Large intestine (tissue), 12 donors: ENCODE measurements at places on chromosomes 11 and 22. TPM values are rescaled to one million over a fixed set of nuclear protein-coding genes. Genes with fewer than 3 reads are reported as not detected.

- DNase-seq: peak; percentile 84
These were observed at the start of gene MAJIN for GRCh38 chr11:64971421-64972233. TSS of gene MAJIN (minus strand) at chr11:64972108. CDS start at chr11:64959405, 12,703 bp downstream.

DNA sequence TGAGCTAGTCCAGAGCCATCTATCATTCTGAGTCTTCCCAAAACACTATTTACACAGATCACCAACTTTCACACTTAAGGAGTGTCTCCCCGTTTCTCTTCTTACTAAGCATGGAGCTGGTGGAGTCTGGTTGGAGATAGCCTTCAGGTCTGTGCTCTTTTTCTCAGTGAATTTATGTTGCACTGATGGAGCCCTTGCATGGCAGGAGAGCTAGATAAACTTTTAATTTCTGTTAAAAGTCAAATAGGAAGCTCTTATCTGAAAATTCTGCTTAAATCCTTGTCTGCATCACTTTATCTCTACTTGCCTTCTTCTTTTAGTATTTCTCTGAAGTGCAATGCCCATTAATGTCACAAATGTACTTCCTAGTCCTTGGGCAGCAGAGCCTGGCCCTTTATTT, 63.4 kb downstream of the ST3GAL4 start:
- no peak for DNase-seq

SCGB1D2 gene
- polyA plus RNA-seq: 0.13 TPM

DNA sequence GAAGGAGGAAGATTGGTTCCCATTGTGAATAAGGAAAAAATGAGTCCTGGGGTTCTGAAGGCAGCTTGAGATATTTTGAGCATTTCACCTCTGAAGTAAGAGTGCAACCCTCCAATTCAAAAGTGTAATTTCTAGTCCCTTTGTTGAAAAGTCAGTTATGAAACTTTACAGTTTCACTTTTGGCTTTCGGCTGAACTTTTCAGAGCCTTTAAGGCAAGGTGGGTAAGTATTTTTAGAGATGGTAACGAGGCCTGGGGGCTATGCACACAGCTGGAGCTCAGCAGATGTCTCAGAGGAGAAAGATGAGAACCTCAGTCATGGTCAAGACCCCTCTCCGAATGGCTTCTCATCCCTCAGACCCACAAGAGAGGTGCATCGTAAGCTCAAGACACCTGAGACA, 267.6 kb downstream of the KIRREL3 start:
- DNase-seq: no peak

DNA sequence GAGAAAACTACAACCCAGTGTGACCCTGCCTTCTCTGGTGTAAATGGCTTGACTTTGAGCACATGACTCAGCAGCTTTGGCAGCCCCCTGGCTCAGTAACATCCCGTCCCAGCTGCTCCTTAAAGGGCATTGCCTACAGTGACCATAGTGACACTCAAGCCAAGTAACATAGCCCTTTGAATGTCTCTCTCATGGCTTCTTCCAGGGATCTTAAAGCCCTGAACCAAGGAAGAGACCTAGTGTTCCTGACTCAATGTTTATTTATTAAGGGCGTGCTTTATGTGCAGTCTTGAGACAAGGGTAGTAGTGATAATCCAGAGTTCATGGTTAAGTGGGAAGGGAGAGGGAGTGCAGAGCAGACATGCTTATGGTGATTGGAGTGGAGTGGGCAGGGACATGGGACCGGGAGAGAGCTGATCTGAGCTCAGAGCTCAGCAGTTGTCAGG, 125.7 kb downstream of the PARVA start:
- DNase-seq: peak; percentile 36

DNA sequence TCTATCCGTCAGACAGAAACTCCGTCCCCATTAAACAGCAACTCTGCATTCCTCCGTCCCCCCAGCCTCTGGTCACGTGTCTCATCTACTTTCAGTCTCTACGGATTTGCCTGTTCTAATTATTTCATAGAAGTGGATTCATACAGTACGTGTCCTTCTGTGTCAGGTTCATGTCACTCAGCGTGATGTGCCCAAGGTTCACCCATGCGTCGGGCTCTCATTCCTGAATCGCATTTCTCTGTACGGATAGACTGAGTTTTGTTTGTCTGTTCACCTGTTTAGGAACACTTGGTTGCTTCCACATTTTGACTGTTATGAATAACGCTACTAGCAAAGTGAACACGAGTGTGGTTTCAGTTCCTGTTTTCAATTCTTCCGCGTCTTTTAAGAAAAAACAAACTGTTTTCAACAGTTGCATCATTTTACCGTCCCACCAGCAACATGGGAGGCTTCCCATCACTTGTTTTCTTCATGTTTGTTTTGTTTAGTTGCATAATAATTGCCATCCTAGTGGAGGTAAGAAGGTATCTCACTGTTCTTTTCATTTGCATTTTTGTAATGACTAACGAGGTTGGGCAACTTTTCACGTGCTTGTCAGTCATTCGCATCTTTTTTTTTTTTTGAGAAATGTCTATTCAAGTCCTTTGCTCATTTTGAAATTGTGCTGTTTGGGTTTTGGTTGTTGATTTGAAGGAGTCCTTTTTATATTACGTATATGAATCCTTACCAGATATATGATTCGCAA, 8.9 kb upstream of the NLRP6 start:
- no peak for DNase-seq

TRIM6 gene
- polyA plus RNA-seq: 2.6 TPM

- DNase-seq: no peak
These were observed 143.5 kb downstream of the MSANTD4 start for GRCh38 chr11:105878510-105878909.

TSKU gene
- 26.6 TPM for polyA plus RNA-seq

GRCh38 chr22:20843501-20843900, 15.1 kb downstream of the PI4KA start:
- DNase-seq: peak; percentile 49

GRCh38 chr11:67538823-67539505, 15.7 kb upstream of the CABP2 start:
- no peak for DNase-seq

DNA sequence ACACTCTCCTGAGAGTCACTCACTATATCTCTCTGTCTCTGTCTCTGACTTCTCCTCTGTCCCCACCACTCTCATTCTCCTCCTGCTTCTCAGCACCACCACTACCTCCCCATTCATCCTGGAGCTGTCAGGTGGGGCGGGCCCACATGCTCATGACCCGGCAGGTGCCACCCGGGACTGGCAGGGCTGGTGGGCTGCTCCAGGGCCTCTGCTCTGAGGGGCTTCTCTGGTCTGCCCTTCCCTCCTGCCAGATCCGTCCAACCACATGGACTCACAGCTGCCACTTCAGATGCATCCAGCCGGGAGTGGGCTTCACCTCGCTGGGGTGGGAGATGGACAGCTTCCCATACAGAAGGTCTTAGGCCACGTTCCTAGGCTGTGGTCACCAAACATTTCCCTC, 4.8 kb upstream of the EMID1 start:
- DNase-seq: no peak

UBQLNL gene
- polyA plus RNA-seq: 0.70 TPM

DEFB131B gene
- not detected for polyA plus RNA-seq

GRCh38 chr11:96227244-96227643, 115.8 kb downstream of the MAML2 start:
- no peak for DNase-seq

DNA sequence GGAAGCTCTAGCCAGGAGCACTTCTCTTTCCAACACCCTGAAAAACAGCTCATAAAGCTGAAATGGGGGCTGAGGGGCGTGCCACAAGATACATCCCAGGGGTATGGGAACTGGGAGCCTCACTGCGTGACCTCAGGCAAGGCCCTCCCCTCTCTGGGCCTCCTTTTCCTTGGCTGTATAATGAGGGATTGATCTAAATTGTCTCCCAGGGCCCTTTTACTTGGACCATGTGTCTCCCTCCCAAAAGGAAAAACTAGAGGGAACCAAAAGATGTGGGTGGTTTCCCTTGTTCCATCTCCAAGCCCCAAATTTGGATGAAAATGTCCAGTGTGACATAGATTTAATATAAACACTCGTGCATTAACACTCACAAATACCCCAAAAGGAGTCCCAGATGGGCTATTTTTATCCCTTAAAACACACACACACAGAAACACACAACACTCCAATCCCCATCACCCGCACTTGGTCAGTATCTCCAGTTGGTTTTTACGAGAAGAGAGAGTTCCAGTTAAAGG, 25.9 kb upstream of the SMTN start:
- no peak for DNase-seq

PAX6 gene
- polyA plus RNA-seq: 6.7 TPM

DNA sequence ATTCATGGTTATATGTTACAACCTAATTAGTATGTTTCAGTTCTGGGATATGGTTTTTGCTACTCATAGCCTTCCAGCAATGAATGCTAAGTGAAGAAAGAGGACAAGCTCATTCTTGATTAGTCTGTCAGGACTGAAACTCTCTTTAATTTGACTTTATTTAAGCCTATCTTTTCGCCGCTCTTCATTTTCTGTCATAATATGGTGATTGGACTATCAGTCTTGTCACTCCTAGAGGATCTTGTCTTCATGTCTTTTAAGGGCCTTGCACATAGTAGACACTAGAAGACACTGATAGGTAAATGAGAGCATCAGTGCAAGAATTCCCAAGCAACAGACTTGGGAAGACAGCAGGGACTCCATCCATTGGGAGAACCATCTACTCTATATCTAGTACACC, 18.9 kb upstream of the MTCH2 start:
- DNase-seq: no peak

GRCh38 chr22:41481925-41482318, 13.0 kb downstream of the ACO2 start:
- no peak for DNase-seq

ATP5MG gene
- polyA plus RNA-seq: 285 TPM

OR6A2 gene
- 0.03 TPM for polyA plus RNA-seq

GRCh38 chr11:121755191-121755590, 302.4 kb upstream of the SORL1-AS1 start:
- DNase-seq: no peak

- no peak for DNase-seq
These were observed 401.8 kb upstream of the FAT3 start for GRCh38 chr11:91822805-91823204.

BAIAP2L2 gene
- polyA plus RNA-seq: 119 TPM

DNA sequence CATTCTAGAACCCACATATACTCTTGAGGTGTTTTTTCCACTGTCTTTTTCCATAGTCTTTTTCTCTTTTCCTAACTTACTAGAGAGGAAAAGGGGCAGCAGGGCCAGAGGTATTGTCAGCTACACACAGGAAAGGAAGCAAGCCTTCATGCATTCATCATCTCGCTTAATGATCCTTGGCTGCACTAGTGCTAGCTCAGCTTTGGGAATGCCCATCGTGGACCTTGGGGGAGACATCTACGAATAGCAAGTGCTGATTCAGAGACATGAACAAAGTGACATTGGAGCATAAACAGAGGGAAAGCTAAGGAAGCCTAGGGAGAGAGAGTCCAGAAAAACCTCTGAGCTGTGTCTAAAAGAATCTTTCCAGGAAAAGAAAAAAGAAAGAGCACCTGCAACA, 466.3 kb upstream of the ARHGAP42 start:
- DNase-seq: no peak

DNA sequence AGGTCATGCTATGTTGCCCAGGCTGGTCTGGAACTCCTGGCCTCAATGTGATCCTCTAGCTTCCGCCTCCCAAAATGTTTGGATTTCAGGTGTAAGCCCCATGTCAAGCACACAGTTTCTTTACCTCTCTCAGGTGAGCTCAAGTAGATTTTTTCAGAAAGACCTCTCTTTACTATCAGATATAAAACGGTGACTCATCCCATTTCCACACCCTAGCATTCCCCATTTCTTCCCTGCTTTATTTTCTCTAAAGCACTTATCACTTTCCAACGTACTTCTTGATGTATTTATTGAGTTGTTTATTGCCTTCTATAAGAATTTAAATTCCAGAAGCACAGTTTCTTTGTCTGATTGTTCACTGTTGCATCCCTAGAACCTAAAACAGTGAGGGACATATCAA, 3.7 kb downstream of the TSG101 start:
- no peak for DNase-seq

DNA sequence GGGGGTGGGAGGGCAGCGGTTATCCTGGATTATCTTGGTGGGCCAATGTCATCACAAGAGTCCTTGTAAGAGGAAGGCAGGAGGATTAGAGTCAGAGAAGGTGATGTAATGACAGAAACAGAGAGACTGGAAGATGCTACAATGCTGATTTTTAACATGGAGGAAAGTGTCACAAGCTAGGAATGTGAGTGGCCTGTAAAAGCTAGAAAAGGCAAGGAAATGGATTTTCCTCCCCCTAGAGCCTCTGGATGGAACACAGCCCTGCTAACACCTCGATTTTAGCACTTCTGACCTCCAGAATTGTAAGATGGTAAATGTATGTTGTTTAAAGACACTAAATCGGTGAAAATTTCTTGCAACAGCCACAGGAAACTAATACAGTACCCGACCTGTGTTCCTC, 109.3 kb downstream of the MN1 start:
- no peak for DNase-seq

TBX10 gene
- 4.9 TPM for polyA plus RNA-seq

OR8D2 gene
- polyA plus RNA-seq: not detected

- peak; percentile 30 for DNase-seq
These were observed 50.6 kb downstream of the C11orf96 start for GRCh38 chr11:43992834-43993637.

- no peak for DNase-seq
These were observed 72.7 kb downstream of the WNT7B start for GRCh38 chr22:45904236-45904635.

DNA sequence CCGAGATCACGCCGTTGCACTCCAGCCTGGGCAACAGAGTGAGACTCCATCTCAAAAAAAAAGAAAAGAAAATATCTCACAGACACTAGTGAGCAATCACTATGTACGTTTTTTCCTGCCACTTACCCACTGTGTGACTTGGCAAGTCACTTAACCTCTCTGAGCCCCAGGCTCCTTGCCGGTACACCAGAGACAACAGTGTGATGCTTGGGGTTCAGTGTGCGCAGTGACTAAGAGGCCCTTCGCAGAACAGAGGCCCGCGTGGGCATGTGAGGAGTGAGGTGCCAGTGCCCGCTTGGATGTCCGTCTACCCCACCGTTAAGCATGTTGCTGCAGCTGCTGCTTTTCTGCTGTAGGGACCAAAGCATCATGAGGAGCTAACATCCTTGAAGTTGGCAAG, 6.7 kb downstream of the OAF start:
- no peak for DNase-seq

GRCh38 chr11:28799316-28799715, 691.1 kb downstream of the METTL15 start:
- DNase-seq: no peak

DNA sequence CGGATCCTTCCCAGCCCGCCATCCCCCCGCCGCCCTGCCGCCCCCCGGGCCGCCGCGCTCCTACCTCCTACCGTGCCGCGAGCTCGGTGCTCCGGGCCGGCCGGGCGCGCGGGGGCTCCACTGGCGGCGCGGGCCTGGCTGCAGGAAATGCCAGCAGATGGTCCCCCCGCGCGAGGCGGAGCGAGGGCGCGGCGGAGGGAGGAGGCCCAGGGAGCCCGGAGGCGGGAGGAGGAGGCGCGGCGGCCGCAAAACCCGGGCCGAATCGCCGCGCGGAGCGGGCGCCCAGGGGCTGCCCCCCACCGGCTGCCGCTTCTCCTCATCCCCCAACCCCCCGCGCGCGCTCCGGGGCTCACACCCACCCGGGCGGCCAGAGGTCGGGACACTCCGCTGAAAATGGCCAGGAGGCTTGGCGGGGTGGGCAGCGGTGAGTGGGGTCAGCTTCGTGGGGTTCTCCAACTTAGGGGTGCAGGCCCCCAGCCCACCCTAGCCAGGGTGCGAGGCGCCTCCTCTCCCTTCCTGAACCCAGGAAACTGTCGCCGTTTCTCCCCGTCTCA, at the start of gene OSBPL5:
Gene OSBPL5 (minus strand): TSS at position 159 of the 554 bp plus-strand sequence. CDS start 36,162 bp downstream, outside the sequence.
- DNase-seq: peak; percentile 79

GRCh38 chr11:117657794-117658193, 139.2 kb downstream of the DSCAML1 start:
- DNase-seq: no peak

DBX1 gene
- polyA plus RNA-seq: not detected
